ENCODE measurements at places on chromosomes 5 and 9.

DNA sequence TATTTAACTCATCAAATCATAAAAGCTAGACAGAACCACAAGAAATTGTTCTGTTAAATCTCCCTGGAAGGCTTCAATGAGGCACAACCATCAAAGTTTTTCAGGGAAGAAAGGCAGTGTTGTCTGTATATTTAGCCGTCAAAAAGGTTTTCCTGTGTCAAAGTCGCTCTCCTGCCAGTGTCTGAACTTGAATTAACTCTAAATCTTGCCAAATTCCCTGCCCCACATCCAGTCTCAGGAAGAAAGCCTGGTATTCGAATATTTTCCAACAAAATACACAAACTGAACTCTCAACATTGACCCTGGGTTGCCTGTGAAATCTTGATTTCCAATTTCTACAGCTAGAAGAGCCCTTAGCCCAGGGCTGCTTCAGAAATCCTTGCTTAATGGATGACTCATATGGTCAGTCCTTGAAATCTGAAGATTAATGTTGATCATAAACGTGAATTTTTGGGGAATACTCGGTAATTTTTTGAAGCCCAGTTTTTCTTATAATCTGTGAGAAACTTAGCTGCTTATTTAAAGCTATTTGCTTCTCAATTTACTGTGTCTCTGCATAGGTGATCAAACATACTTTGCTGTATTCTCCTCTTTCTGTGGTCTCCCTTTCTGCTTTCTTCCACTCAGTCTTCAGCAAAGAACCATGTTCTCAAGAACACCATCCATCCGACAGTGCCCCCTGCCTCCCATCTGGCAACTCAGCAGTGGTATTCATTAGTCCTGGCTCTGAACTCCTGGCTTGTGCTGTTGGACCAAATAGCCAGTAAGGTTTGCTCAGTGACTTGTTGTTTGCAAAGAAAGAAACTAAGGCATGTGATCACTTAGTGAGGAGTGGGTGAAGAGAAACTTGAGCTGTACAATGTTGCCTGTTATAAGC, 58.9 kb downstream of the NREP start:
- no peak for DNase-seq

- DNase-seq = no peak
Measured at GRCh38 chr5:74028976-74029375, 403.0 kb downstream of the ARHGEF28 start.

- DNase-seq = no peak
Measured at GRCh38 chr5:116578676-116579075, 4.1 kb upstream of the SEMA6A start.

DNA sequence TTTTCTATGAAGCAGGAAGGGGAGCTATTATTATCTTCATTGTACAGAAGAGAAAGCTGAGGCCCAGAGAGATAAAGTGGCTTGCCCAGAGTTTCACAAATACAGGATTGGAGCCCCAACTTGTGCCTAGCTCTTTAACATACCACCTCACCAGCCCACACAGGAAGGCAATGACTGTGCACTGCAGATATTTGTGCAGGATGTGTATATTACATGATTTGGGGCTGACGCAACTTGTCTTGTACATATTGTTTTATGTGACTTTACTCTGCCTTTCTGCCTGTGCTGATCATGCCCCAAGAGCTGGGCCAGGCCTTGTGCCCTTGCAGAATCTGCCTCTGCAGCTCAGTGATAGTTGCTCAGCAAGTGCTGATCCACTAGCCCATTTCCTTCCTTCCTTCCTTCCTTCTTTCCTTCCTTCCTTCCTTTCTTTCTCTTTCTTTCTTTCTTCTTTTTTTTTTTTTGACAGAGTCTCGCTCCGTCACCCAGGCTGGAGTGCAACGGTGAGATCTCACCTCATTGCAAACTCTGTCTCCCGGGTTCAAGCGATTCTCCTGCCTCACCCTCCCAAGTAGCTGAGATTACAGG, 106.6 kb upstream of the TBCA start:
- peak; percentile 22 for DNase-seq

DNA sequence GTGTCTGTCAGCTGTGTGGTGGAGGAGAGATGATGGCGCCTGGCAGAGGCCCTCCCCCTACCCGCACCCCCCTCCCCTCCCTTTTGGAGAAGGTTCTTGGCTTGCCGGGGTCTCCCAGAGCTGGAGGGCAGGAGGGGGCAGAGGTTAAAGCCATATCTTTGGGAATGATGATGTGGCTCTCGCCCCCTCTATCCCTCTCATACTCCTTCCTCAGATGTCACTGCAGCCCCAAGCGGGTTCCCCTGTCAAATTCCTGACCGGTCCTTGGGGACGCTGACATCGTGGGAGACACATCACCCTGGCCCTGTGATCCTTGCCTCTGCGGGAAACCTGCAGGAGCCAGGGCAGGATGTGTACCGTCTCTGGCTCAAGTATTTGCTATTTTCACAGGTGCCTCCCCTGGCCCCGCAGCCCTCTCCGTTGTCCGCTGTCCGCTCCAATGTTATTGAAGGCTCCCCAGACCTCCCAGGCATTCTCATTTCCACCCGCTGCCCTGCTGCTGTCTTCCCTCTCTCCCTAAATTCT, 109.5 kb downstream of the FOXD1 start:
- no peak for DNase-seq

DNA sequence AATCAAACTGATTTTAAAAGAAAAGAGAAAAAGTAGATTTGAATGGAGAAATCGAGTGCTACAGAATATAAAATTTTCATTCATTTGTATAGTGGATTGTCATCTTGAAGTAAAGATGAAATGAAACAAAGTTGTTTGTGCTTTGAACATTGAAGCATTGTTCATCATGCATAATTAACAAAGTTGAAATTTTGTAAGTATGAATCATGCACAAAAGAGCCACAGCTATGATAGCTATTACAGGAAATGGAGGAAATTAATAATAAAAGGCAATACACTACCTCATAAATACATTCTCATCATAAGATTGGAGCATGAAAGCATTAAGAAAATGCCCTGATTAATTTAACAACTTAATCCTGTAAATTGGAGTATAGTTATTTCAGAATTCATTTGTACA, 153.4 kb upstream of the TLX3 start:
- DNase-seq = no peak

GRCh38 chr9:2093920-2094597, 78.9 kb downstream of the SMARCA2 start:
- DNase-seq = no peak

GRCh38 chr5:116418774-116419173, 155.8 kb downstream of the SEMA6A start:
- DNase-seq = no peak

All from stimulated activated CD8-positive, alpha-beta memory T cell treated with anti-CD3 and anti-CD28 coated beads, Interleukin-15, amount 100 ng/mL, for 48 hours (primary cell).